ENCODE measurements at places on chromosomes 11 and 22.

GRCh38 chr11:19756675-19757475, 44.2 kb downstream of the NAV2 start:
- DNase-seq, result no peak

DNA sequence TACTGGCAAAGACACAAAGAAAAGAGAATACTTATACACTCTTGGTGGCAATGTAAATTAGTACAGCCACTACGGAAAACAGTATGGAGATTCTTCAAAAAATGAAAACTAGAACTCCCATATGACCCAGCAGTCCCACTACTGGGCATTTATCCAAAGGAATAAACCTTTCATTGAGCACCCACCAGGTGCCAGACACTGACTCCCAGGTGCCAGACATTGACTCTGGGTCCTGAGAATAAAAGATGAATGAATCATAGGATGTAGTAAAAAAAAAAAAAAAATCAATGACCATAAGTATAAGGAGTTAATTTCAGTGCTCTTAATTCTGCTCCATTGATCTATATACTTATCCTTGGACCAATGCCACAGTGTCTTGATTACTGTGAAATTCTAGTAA, 28.2 kb downstream of the HEPHL1 start:
- no peak for DNase-seq

GRCh38 chr11:19419808-19420207, 179.1 kb upstream of the E2F8 start:
- no peak for DNase-seq

DNA sequence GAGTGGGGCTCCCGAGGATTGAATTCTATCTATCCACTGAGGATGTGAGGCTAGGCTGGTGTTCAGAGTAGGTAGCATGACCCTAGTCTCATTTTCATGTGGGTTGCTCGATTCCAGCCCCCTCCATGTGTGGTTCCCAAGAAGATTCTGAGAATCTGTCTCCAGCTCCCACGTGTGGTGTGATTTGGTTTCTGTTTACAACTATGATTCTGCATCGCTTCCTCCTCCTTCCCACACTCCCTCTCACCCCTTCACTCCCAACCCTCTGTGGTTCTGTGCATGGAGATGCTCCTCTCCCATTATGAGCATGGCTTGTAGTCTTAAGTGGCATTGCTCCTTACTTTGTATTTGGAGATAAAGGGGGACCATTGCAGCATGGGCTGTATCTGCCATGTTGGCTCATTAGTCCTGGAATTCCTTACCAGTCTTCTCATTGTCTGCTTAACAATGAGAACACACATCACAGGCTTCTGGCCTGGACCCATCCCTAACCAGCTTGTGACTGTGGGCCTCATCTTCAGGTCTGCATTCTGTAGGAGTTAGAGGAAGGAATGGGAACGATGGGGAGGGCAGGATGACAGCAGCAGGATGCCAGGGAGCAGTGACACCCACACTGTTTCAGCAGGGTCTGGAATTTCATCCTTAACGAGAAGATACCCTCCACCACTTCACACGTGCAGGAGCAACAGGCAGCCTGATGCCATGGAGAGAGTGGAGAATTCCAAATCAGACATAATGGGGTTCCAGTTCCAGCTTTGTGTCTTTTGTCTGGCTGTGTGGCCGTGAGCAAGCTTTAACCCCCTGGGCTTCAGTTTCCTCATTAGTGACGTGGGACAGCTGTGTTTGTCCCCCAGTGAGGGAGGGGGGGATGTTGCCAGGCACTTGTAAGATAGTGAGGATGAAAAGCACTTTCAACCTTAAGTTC, 86.0 kb downstream of the CCDC81 start:
- DNase-seq, result no peak

DNA sequence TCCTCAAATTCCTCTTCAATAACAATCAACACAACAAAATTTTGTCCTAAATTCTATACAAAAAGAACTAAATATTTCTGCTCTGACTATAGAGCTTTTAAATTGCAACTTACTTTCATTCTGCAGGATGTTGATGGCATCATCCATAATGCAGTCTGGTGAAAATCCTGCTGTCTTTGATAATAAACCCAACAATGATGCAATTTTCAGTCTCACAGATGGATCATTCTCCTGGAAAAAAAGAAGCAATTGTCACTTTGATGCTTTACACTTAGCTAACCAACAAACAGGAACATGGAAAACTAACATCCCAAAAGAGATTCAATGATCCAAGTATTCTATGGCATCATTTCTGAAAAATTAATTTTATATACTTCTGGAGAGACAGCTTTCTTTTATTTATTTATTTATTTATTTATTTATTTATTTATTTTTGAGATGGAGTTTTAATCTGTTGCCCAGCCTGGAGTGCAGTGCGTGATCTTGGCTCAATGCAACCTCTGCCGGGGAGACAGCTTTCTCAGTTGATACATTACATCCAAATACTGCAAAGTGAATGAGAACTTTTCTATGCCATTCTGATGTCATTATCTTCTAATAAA, 13.0 kb downstream of the INTS4 start:
- no peak for DNase-seq

DNA sequence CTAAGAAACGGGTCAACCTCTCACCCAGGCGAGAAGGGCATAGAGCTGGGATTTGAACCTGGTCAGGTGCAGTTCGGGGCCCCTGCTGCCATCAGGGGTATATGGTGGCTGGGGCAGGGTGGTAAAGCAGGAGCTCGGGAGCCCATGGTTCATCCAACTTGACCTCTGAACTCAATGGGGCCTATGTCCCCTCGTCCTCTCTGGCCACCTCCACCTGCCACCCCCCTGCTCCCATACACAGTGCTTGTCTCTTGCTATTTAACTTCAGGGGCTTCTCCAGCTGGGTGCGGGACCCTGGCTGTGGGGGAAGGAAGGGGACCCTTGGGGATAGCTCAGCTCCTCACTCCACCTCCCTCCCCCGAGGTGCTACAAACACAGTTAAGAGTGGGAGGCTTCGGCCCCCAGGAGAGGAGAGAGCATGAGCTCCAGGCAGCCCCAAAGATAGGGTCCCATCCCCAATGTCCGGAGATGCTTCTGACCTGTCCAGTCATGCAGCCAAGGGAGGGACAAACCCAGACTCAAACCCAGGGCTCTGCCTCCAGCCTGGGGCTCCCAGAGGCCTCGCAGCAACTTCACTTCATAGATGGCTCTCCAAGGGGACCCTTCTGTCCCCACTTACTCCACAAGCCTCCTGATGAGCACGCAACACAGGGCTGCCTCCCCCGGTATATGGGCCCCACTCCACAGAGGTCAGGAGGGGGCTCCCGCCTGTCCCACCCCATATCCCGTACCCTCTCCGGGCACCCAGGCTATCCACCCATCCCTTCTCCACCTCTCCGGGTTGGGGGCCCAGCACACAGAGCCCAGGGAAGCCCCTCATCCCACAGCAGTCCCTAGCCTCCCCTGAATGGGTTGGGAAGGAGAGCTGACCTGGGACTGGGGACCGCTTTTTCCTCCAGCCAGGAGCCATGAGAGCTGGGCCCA, 712 bp downstream of the IL2RB start:
- DNase-seq, result no peak

GRCh38 chr11:8235925-8236324, 27.8 kb downstream of the LMO1 start:
- no peak for DNase-seq

GRCh38 chr22:24404561-24405275, 22.7 kb upstream of the ADORA2A start:
- DNase-seq, result no peak

GRCh38 chr11:63783925-63784592, 15.5 kb upstream of the ZFTA start:
- no peak for DNase-seq

- no peak for DNase-seq
Measured at GRCh38 chr11:106281455-106282173, 204.2 kb downstream of the AASDHPPT start.

DNA sequence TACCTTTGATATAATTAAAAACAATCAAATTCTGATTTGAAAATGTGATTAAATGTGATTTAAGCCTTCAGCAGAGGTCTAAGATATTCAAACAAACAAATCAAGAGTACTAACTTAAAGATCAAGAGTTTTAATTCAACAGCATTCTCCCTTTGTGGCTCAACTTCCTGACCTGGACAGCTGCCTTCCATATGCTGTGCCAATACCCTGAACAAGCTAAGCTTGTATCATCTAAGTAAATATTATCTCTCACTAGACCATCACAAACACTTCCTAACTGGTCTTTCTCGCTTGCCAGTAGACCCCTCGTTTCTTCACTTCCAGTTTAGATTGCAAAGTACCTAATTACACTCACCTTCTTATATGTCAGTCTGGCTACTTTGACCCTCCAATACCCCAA, 35.9 kb upstream of the P4HA3 start:
- no peak for DNase-seq

GRCh38 chr11:132455044-132455443, 1077.3 kb downstream of the OPCML start:
- no peak for DNase-seq

DNA sequence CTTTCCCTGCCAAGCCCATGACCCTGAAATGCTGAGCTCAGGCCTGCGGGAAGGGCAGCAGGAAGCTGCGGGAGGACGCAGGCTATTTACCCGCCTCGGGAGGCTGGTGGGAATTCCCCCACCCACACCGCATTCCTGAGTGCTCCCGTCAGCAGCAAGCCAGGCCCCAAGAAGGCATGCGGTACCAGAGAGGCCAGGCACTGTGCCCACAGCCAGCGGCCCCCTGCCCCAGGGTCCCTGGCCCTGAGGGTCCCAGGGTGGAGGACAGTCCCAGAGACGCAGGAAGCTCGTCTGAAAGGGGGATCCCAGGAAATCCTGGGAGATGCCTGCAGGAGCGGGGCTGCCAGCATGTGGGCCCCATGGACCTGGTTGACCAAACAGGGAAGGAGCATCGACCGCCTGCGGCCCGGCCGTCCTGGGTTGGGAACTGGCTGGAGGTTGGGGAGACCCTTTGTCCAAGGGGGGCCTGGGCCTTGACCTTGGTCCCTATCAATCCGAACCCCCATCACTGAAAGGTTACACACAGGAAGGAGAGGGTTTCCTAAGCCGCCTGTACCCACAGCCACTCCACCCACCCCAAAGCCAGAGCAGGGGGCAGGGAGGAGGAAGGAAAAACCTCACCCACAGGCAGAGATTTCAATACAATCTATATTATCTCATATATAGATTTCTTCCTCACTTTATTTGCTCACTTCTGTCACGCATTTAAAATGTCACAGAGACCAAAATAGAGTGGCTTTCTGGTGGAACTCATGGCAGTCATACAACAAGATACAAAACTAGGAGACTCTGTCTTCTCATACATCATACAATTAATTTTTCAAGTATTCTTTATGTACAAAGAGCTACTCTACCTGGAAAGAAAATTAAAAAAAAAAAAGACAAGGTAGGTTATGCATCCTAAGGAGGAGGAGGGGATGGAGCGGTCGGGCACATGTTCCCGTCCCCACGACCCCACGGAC, 17.1 kb downstream of the MAFF start:
- no peak for DNase-seq

- no peak for DNase-seq
Measured at GRCh38 chr11:103079833-103080232, 12.1 kb downstream of the DCUN1D5 start.

GRCh38 chr11:17839450-17839849, 104.9 kb downstream of the KCNC1 start:
- DNase-seq, result no peak

DNA sequence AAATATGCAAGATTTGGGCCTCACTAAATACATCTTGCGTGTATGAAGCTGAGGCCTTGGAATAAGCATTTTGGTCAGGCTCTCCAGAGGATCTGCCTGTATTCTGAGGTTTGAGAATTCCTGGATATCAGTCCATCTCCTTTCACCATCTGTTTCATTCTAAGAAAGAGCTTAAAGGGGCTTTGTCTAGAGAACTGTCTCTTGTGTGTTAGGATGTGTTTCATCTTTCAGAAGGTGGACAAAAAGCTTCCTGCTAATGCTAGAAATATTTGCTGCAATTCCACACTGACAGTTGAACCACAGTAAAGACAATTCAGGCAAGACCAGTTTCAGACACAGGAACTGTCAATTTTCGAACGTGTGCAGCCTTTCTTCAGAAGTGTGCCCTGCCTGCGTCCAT, 185.4 kb downstream of the DBX1 start:
- DNase-seq, result no peak

GRCh38 chr11:12421386-12421785, 44.0 kb downstream of the PARVA start:
- no peak for DNase-seq

DNA sequence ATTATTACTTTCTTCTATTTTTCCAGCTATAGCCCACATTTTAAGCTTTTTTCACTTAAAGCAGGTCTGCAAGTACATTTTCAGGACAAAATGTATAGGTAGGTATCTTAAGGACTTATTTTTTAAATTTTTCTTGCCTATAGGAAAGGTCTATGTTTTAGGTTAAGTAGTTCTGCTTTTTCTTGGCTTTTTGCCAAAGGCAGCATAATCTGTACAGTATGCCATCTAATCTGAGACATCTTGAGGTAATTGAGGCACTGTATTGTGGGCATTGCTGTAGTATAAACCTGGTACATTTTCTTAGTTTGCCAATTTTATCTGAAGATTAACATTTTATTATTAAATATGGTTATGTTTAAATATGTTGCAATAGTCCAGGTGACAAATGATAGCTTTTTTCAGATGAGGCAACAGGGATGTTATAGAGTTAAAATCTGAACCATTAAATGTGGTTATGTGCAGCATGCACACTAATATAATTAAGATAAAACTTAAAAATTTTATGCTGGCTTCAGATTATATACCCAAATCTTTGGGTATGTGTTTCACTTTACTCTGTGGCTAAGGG, 42.9 kb downstream of the QSER1 start:
- peak; percentile 2 for DNase-seq

- DNase-seq, result no peak
Measured at GRCh38 chr11:295351-296170, 3.8 kb downstream of the IFITM5 start.

DNA sequence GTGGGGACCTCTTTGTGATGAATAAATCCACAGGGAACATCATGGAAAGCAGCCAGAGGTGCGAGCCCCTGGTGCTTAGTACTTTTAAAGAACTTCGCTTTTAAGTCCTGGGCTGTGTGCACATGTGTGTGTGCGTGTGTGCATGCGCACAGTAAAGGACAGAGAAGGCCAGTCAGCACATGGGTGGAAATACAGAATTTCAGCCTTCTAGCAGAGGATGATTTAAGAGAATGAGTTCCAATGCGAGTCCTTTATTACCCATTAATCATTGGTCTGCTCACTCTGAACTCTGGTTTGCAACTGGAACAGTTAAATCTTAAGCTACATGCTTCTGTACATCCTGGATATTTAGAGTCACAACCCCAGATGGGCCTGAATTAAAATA, 18.9 kb downstream of the TEAD1 start:
- peak; percentile 25 for DNase-seq

DNA sequence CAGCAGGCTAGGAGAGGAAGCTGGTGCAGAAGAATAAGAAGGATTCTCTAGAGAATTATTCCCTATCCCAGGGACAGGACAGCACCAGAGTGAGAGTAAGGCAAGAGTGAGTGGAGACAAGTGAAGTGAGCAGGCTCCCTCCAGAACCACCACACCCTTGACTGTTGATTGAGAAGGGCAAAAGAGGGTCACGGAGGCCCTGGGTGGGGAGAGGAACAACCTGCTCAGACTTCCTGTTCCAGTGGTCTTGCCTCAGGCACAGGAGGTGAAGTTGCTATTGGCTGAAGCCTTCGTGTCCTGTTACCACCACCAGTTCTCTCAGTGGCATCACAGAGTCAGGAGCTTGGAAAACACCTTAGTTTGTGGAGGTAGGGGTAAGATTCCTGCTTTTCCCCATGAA, 51.7 kb upstream of the CCDC89 start:
- DNase-seq, result no peak
